Forelimb muscle (tissue), 1 donor: ENCODE measurements at places on chromosomes 4 and X. TPM values are rescaled to one million over a fixed set of nuclear protein-coding genes. Genes with fewer than 3 reads are reported as not detected.

Gene TMPRSS11B
- not detected for polyA plus RNA-seq

DNA sequence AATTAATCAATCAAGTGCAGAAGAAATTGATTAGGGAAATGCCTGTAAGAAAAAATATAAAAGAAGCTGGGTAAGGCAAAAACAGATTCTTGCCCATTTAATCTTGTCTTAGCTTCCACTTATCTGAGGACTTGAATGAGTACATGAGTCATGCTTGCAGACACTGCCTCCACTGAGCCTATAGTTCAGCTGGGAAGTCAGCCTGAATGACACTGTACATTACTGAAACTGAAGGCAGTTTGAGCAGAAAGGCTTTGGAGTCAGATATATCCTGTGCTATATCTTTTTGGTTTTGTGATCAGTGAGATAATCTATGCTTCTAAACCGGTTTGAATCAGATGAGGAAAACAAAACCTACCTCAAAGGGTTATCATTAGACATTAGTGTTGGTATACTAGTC is 61.3 kb downstream of the NUDT11 start:
- DNase-seq = no peak

- no peak for DNase-seq
Observed at GRCh38 chrX:17814557-17814956, 46.5 kb downstream of the RAI2 start.

GRCh38 chrX:78237127-78237526 is 90.3 kb downstream of the CYSLTR1 start:
- DNase-seq = no peak

Gene PTPN13
- polyA plus RNA-seq = 3.6 TPM

Gene NPY5R
- polyA plus RNA-seq = not detected

Gene HSFX4
- polyA plus RNA-seq = 0.61 TPM

GRCh38 chrX:43655151-43656004 is 721 bp upstream of the MAOA start:
- no peak for DNase-seq

DNA sequence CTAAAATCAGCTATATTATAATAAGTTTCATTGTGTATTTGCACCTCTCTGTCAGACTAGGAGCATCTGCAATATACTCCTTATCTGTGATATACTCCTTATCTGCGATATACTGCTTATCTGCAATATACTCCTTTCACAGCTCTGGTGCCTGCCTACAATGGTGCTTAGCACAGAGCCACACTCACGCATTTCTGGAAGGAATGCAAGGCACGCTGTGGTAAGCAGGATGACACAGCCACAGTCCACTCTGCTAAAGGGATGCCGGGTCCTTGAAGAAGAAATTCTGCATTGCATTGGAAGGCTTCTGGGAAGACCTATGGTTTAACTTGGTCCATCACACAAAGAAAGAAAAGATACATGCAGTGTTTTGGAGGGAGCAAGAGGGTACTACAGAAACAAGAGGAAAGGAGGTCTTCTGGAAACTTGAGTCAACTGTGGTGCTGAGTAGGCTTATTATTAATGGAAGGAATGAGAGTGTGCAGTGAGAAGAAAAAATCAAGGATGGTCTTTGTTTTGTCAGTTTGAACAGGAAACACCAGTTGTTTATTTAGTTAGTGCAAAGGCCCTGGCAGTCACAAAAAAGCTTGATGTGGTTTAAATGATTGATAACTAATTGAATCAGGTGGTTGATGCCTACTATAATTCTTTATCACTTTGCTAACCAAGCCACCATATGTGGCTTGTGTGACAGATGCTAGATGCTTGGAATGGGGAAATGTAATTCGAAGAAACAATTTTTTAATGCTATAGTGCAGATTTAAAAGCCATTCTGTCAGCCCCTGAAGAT is 342.3 kb downstream of the GRXCR1 start:
- no peak for DNase-seq

DNA sequence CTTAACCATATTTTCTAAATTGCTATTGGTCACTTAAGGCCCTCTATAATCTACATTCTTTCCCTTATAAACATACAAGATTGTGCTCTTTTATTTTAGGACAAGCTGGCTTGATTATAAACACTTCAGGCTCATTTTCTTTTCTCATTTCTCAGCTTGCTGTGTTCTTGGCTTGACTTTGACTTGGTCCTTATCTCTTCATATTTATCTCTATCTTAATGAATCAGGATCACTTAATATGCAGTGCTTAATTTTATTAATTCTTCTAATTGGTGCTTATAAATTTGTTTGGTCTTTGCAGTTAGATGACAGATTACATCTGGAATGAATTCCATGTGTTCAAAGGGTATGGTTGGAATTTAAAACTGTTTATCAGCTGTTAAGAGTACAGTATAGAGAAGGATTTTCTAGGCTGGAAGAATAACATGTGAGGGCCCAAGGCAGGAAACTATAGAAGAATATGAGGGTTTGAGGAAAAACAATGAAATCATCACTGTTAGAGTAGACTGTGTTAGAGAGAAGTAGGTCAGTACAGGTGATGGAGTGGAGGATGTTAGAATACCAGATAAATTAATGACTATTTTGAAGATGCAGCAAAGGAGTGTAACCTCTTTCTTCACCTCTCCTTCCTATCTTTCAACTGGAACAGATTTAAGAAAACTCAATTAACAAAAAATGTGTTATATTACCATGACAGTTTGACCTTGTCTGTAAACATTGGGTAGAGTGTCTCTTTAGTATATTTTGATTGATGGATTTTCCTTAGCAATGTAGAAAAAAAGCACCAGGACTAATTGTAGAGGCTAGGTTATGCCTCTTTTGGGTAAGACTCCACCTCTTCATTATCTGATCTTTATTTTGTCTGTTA is 169.6 kb downstream of the RAPGEF2 start:
- DNase-seq = no peak

GRCh38 chrX:8546715-8547114 is 82.1 kb downstream of the VCX3B start:
- no peak for DNase-seq

DNA sequence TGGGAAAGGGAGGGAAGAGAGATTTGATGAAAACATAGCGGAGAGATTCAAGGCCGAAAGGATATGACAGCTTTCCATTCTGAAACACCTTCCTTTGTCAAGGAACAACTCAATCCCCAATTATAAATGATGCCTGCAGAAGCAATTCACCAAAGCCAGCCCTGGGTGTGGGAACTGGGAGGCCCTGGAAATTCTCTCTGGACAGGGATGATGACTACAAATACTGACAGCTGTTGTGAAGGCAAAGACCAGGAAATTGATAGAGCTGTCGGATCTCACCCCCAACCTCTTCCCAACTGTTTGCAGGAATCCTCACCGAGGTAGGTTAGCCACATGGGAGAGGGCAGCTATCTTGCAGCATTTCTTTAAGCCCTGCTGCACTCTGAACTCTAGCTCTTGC is 54.3 kb downstream of the CCDC149 start:
- no peak for DNase-seq

- DNase-seq = no peak
Observed at GRCh38 chrX:74272230-74272629, 31.8 kb upstream of the ZCCHC13 start.

DNA sequence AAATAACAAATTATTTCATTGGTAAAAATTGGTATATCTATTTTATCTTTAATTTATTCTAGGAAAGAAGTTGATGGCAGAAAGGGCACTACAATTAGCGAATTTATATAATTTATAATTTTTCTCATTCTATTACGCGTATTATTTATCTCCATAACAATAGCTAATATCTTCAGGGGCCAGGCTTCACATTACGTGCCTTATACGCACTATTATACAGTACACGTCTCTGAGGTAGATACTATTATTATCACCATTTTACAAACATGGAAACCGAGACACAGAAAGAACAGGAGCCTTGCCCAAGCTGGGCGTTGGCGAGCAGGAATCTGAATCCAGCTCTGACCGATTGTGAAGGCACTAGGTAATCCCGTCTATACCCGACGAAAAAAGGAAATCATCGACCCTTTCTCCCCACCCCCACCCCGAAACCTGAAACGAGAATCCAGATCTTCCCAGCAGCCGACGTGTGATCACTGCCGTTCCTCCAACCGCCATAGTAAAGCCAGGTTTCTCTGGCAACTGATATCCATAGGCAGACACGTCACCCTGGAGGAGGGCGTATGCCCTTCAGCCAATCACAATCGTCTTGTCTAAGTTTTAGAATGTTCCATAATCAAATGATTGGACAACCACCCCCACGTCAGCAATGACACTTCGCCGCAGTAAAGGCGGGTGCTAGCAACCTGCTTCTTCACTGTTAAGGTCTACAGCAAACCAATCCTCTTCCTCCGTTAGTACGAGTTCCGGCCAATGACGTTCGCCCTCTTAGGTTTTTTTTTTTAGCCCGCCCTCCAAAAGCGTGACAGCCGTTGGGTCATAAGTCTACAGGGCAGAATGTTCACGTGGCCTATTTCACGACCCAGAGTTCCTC is at the start of gene MORF4L2:
Gene MORF4L2 (minus strand): TSS at position 501 of the 874 bp plus-strand sequence. CDS start 9,672 bp downstream, outside the sequence.
- peak; percentile 92 for DNase-seq

DNA sequence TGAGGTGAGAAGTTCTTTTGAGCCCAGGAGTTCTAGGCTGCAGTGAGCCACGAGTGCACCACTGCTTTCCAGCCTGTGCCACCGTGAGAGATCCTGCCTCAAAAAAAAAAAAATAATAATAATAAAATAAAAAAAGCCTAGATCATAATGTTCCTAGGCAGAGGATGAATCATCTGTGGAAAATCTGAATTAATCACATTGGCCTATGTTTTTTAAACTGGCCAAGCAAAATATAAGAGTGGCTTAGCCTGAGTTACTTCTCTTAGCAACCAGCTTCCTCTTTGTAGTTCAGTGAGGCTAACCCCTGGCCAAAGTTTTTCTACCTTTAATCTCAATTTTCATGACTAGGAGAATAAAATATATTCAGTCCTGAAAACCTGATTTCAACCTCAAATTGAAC is 614.6 kb downstream of the PPP4R3C start:
- no peak for DNase-seq

DNA sequence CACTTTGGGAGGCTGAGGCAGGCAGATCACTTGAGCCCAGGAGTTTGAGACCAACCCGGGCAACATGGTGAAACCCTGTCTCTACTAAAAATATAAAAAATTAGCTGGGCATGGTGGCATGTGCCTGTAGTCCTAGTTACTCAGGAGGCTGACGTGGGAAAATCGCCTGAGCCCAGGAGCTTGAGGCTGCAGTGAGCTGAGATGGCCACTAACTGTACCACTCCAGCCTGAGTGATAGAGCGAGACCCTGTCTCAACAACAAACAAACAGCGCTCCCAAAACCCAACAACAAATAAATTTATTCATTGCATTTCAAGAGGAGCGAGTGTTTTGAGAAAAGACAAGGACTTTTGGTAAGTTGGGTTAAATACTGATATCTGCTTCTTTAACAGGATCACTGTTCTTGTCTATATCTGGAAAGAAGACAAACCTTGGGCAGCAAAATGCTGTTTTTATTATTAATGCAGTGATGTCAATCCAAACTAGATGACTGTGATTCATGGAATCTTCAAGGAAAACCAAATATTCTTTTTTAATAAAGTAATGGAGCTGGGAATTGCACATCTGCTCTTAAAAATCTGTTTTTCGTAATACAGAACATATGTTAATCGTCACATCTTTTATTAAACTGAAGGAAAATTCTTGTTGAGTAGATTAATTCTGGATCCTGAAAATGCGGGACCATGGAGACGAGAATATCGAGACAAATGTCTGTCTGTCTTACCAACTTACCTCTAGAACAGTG is 90.8 kb upstream of the LIMCH1 start:
- DNase-seq = no peak

Gene MAGEA2
- not detected for polyA plus RNA-seq

DNA sequence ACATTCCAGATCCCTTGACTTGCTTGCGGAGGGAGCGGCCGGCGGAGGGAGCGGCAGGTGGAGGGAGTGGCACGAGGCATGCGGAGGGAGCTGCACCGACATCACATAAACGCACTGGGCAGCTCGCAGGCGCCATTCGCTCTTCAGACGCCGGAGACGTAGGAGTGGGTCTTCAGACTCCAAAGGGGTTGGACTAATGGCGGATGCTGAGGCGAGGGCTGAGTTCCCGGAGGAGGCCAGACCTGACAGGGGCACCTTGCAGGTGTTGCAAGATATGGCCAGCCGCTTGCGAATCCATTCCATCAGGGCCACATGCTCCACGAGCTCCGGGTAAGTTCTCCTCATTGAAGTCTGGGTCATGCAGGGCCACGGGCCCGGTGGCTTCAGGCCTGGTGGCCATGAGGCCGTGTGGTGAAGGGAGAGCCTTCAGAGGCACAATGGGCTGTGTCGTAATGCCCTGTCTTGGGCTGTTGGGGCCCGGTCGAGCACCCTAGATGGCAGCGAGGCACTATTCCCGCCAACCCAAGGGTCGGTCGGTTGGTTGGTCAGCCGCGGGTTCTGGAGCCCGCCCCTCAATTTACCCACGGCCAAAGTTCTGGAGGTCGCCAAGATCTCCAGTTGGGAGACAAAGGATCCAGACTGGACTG is at the start of gene TKTL1:
Gene TKTL1 (plus strand): TSS at position 132 of the 647 bp plus-strand sequence. CDS start 65 bp downstream, at position 197.
- no peak for DNase-seq

- no peak for DNase-seq
Observed at GRCh38 chr4:93144644-93145043, 683.9 kb upstream of the ATOH1 start.

- DNase-seq = no peak
Observed at GRCh38 chr4:1105662-1106061, 7.7 kb downstream of the RNF212 start.

GRCh38 chr4:149993030-149993429 is 85.2 kb upstream of the DCLK2 start:
- no peak for DNase-seq
